Fibroblast of skin of back (primary cell): ENCODE measurements at places on chromosomes 7 and 10.

DNA sequence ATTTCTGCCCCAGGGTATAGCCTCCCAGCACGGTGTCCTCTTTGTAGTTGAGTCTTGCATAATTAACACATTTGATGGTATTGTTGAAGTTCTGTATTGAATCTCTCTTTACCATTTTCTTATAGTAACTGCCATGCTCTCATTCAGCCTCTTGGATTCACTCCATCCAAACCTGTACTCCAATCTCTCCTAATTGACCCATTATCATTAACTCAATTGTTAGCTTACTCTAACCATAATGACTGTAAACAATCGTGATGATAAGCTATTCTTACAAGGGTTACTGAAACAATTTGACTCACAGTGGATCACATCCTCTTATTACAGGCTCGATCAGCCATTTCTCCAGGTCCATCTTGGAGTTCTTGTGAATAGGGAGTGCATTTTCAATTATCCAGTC lies 191.9 kb upstream of the AGK start:
- no peak for DNase-seq

GRCh38 chr7:140417456-140418155 lies 13.7 kb downstream of the RAB19 start:
- DNase-seq, result no peak

- DNase-seq, result no peak
Observed at GRCh38 chr10:127867805-127868204, 24.9 kb downstream of the CLRN3 start.

DNA sequence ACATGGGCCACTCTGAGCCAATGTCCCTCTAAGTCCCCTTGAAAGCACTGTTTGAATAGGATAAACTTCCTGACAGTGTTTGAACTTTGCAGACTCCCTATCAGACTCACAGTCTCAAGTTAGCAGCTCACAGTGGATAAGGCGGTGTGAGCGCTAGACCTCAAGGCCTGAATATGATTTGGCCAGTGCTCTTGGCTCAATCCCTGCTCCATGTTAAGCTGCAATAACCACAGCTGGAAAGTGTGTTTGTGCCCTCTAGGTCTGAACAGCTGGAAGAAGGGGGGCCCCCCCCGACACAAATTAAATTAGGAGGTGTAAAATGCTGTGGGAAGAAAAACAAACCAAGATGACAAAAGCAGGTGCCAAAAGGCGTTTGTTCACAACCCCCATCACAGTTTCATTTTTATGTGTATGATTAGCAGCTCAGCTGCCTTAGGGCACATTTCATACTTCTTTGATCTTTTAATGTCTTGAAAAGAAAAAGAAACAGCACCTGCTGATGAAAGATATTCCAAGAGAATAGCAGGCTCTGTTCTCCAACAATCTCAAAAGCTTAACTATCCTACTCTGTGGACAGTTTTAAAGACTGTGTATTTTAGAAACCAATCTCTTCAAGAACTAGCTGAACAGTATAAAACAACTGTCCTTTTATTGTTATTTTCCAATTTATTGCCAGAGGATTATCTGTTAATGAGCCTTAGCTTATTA lies 167.6 kb downstream of the SNX13 start:
- no peak for DNase-seq

DNA sequence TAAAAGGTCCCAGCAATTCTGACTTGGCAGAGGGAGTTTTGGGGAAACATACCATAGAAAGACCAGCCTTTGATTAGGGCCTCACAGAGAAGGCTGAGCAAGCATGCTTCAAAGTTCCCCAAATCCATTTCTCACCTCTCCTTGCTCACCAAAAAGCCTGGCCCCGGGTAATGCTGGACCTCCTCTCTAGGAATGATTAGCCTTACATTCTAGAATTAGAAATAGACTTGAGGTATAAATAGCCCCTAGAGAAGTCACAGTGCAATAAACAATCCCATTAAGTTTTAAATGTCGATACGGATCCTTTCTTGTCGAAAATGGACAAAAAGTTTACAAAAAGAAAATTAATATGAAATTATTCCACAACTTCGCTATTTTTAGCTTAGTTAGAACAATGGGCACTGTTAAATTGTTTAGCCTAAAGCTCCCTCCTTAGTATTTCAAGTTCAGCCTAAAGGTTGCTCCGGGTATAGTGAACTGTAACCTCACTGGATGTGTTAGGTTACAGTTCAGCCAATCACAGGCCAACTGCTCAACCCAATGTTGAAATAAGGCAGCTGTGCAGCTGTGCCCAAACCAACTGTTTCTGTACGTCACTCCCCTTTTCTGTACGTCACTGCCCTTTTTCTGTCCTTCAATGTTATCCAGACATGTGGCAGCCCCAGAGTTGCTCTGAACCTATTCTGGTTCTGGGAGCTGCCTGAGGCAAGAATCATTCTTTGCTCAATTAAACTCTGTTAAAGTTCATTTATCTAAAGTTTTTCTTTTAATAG lies 7.9 kb upstream of the GSDME start:
- no peak for DNase-seq

DNA sequence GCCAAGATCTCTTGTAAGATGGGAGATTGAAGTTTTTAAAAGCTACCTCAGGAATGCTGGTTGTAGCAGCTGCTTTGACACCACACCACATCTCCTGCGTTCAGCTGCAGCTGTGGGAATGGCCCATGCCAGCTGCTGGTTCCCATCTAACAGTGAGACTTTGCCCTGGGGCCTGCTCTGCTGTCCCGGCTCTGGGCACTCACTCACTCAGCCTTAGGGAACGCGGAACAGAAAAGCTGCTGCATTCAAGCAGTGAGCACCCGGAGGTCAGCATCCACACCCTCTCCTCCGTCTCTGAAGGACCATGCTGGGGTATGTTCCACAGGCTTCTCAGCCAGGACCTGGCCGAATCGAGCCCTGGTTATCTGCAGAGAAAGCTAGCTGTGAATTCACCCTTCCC lies 197.1 kb upstream of the CXCL12 start:
- DNase-seq, result no peak
